Vein endothelial cell (primary cell): ENCODE measurements at places on chromosomes 6 and 20. TPM values are rescaled to one million over a fixed set of nuclear protein-coding genes. Genes with fewer than 3 reads are reported as not detected.

The TMX4 gene
- 21.6 and 27.3 TPM in 2 replicates for total RNA-seq

The ULBP3 gene
- total RNA-seq: 20.1 and 24.8 TPM in 2 replicates

The PI3 gene
- not detected in 2 replicates for total RNA-seq

The IL17F gene
- total RNA-seq: not detected in 2 replicates

The ZNF391 gene
- total RNA-seq: under 0.01 and 1.6 TPM in 2 replicates

The PLN gene
- not detected in 2 replicates for total RNA-seq

The SNAI1 gene
- 5.3 and 6.5 TPM in 2 replicates for total RNA-seq

The BPIFB4 gene
- not detected in 2 replicates for total RNA-seq

The MLN gene
- total RNA-seq: not detected in 2 replicates
